ENCODE measurements at places on chromosomes 7 and 10. TPM values are rescaled to one million over a fixed set of nuclear protein-coding genes. Genes with fewer than 3 reads are reported as not detected.

The OR2A5 gene
- polyA plus RNA-seq: not detected

The ZNF248 gene
- 6.9 TPM for polyA plus RNA-seq

The ZNF804B gene
- not detected for polyA plus RNA-seq

The TLX1 gene
- polyA plus RNA-seq: not detected

The ANXA8 gene
- polyA plus RNA-seq: not detected

The PRSS37 gene
- not detected for polyA plus RNA-seq

The GSAP gene
- polyA plus RNA-seq: 11.7 TPM

The OR2A12 gene
- not detected for polyA plus RNA-seq

The NODAL gene
- not detected for polyA plus RNA-seq

The GNAT3 gene
- not detected for polyA plus RNA-seq

The HEPACAM2 gene
- 15.1 TPM for polyA plus RNA-seq

The ADAMTS14 gene
- polyA plus RNA-seq: not detected

The RSPH10B gene
- not detected for polyA plus RNA-seq

The DOCK1 gene
- polyA plus RNA-seq: 15.8 TPM

The EN2 gene
- not detected for polyA plus RNA-seq

The SCIN gene
- 62.8 TPM for polyA plus RNA-seq

The FRMPD2 gene
- polyA plus RNA-seq: 0.34 TPM

The RSU1 gene
- polyA plus RNA-seq: 44.6 TPM

The STOX1 gene
- polyA plus RNA-seq: 1.5 TPM

The FBXL15 gene
- polyA plus RNA-seq: 28.0 TPM

The NCF1 gene
- 0.92 TPM for polyA plus RNA-seq

The TFPI2 gene
- polyA plus RNA-seq: 7.8 TPM

The GDF2 gene
- not detected for polyA plus RNA-seq

The CLDN15 gene
- polyA plus RNA-seq: 13.3 TPM

The FANK1 gene
- 8.6 TPM for polyA plus RNA-seq

The PSD gene
- polyA plus RNA-seq: 1.2 TPM

Measured in kidney (tissue), 22 donors.